ENCODE measurements at places on chromosomes 4 and X. TPM values are rescaled to one million over a fixed set of nuclear protein-coding genes. Genes with fewer than 3 reads are reported as not detected.

Gene TASL
- polyA plus RNA-seq: 0.48 TPM

Gene UGT2B11
- polyA plus RNA-seq: not detected

Gene PNMA5
- 0.04 TPM for polyA plus RNA-seq

Gene FRMPD3
- polyA plus RNA-seq: 0.95 TPM

Gene TRO
- 7.2 TPM for polyA plus RNA-seq
